Esophagus muscularis mucosa (tissue), 4 donors: ENCODE measurements at places on chromosomes 16 and 17.

DNA sequence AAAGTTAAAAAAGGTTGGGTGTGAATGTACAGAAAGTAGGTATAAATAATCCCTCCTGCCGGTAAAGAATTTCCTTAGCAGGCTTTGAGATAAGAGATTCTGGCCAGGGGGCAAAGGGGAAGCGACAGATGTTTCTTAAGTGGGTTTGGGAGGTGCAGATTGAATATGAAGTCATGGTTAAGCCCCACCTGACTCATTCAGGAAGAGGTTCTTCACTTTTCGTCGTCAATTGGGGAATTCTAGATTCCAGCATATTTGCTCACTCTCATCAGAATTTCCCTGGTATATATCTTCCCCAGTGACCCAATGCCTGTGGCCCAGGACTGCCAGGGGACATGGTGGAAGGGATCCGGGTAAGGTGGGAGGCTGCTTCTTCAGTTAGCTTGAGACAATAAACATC is 127.8 kb downstream of the CPPED1 start:
- no peak for DNase-seq

GRCh38 chr17:43183921-43184320 is 12.9 kb downstream of the NBR1 start:
- no peak for DNase-seq

DNA sequence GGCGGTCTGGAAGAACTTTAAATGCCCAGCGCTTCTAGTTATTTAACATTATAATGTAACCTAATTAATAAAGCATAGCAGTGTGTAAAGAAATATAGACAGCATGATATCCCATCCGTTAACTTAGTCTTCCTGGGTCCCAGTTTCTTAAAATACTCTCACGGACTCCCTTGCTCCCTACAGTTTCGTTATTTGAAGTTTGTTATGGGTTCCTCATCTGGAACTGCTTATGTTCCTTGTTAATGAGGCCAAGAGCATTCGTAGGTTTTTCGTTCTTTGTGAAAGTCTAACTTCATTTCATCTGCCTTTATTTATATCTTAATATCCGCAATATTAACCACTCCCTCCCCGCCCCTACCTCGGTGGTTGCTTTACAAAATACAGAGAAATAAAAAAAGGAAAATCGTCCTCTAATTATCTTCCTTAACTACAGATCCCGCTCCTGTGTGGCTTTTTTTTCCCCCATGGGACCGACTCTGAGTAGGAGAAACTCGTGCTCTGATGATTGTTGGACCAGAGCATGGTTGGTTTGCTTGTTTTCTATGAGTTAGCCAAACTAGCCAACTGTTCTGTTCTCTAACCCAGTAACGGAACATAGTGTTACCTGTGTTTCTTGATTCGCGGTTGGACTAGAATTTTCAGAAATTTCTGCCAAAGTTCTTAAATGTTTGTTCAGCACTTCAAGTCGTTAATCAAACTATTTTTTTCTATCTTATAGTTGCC is 863 bp downstream of the ADPRM start:
- no peak for DNase-seq

GRCh38 chr17:38547444-38547843 is 58.3 kb downstream of the SRCIN1 start:
- DNase-seq, result no peak

DNA sequence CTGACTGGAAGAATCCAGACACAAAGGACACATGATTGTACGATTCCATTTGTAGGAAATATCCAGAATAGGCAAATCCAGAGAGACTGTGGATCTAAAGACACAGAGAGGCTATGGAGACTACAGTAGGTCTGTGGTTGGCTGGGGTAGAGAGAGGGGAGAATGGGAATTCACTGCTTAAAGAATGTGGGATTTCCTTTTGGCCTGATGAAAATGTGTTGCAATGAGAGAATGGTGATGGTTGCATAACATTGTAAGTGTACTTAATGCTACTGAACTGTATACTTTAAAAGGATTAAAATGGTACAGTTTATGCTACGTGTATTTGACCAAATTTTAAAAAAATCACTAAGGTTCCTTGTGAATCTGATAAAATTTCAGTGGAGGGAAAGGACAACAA is 62.1 kb downstream of the GPRC5B start:
- no peak for DNase-seq

DNA sequence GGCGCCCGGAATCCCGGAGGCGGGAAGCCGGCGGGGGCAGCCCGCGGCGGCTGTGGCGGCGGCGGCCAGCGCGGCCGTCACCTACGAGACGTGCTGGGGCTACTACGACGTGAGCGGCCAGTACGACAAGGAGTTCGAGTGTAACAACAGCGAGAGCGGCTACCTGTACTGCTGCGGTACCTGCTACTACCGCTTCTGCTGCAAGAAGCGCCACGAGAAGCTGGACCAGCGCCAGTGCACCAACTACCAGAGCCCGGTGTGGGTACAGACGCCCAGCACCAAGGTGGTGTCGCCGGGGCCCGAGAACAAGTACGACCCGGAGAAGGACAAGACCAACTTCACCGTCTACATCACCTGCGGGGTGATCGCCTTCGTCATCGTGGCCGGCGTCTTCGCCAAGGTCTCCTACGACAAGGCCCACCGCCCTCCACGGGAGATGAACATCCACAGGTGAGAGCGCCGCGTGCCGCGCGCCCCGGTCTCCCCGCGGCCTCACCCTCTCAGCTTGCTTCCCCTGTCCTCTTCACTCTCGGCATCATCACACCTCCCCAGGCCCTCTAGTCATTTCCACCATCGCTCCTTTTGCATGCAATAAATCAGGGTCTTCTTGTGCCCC is 706 bp downstream of the SHISA6 start:
- DNase-seq, result no peak

DNA sequence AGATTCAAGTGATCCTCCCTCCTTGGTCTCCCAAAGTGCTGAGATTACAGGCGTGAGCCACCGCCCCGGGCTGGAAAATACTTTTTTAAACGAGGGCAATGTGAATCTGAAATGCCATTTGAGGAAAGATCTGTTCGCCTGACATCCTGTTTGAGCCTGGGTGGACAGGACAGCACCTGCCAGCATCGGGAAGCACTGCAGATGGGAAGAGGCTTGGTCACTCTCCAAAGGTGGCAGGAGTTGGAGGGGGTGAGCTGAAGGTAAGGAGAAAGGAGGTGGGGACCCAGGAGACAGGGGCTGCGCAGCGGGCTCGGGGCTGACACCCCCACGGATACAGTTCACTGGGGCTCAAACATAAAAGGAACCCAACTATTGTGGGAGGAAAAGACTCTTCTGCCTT is 3.9 kb upstream of the BIRC5 start:
- DNase-seq, result no peak

DNA sequence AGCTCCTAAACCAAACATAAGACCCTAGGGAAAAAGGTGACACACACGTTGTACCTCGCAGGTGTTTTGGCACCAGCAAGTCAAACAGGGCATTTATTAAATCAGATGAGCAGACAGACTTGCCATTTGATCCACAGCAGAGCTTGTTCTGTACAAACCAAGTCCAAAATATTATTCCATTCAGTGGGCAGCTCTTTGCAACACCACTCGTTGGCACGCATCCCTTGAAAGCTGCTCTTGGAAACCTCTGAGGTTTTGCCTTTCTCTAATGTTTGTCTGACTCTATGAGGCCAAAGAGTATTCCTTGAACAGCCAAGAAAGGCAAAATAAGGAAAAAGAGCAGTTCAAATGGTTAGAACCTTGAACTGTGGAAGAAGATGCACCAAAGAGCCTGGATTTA is 12.7 kb downstream of the TMEM100 start:
- DNase-seq, result no peak

DNA sequence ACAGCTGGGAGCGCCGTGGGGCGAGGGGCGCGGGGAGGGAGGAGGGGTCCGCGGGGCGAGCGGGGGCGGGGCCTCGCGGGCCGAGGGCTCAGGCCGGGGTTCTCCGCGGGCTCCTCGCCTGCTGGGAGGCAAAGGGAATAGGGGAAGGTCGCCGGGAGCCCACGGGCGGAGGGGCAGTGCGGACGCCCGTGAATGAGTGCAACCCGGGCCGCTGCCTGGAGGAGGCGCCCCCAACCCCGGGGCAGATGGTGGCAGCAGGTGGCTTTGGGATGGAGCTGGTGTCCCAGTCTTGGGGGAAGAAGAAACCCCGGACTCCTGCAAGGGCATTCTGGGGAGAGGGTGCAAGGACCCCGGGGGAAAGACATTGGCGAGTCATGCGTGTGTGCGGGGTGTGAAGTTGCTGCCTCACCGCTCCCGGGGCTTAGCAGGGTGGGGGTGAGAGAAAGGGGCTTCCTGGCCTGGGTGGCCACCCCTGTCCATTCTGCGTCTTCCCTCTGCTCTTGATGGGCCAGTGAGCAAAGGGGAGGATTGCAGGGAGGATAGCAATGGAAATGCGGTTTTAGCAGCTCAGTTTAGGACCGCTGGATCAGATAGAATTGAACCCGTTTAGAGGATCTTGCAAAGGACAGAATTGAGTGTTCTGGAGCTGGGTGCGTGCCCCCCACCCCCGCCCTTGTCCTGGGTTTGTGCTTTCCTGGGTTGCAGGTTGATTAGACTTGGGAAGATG is 526 bp downstream of the KIAA0513 start:
- no peak for DNase-seq

DNA sequence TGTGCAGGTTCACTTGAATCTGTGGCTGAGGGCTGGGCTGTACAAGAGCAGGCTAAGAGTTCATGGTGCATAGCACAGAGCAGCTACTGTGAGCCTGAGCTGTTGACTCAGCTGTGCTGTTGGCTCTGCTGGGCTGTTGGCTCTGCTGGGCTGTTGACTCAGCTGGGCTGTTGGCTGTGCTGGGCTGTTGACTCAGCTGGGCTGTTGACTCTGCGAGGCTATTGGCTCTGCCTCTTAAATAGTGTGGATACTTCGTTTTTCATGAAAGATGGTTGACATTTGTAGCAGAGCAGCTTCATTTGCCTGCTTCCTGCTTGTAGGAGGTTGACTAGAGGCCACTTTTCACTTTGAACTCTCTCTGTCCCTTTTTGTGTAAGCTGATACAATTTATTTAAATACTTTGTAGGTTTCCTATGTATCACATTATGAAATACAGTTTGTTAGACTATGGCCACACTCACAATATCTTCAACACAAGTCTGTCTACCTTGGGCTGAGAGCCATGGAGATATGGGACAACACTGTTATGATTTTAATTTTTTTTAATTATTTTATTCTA is 40.3 kb upstream of the CCNF start:
- DNase-seq, result no peak

DNA sequence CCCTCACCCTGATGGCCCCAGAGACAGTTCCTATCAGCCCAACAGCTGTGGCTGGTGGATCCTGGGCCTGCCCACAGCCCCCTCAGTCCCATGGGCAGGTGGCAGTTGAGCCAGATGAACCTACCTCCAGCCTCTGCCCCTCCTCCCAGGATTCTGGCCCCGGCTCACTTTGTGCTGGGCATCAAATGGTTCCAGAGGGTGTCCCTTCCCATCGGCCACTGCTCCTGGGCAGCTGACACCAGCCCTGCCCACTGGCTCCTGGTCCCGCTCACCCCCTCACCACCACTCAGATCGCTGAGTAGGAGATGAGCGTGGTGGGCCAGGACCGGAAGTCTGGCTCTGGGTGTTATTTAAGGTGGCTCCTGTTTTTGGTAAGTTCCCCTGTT is 2.0 kb downstream of the TTYH2 start:
- no peak for DNase-seq

- no peak for DNase-seq
Observed at GRCh38 chr17:59702304-59702703, 4.9 kb downstream of the PTRH2 start.

- no peak for DNase-seq
Observed at GRCh38 chr16:9327253-9327652, 235.8 kb downstream of the HAPSTR1 start.

DNA sequence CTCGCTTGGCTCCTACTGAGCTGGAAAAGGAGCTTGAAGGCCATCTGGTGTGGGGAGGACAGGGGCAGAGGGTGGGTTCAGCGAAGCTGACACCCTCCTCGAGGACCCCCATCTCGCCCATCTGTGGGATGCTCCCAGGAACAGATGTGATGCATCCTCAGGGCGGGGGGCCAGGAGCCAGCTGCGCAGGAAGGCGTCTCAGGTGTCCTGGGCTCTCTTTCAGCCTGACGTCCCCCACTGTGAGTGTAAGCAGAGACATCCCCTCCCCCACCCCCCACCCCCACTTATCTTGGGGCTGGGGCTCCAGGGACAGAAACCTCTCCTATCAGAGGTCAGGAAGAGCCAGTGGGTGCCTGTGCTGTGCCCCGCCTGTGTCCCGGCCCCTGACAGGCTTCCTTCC is 16.2 kb downstream of the KIF19 start:
- no peak for DNase-seq

- DNase-seq, result no peak
Observed at GRCh38 chr17:21539146-21539545, 153.2 kb upstream of the KCNJ18 start.

- DNase-seq, result no peak
Observed at GRCh38 chr17:72618001-72618509, 474.4 kb downstream of the SLC39A11 start.

DNA sequence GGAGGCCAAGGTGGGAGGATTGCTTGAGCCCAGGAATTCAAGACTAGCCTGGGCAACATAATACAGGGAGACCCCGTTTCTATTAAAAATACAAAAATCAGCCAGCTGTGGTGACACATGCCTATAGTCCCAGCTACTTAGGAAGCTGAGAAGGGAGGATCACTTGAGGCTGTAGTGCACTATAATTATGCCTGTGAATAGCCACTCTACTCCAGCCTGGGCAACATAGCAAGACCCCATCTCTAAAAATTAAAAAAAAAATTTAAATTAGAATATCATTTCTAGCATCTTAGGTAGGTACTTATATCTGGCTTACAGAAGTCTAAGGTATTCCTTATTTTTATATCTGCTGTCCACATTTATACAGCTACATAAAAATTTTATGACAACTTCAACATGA is 7.5 kb upstream of the SMG8 start:
- DNase-seq, result no peak

GRCh38 chr17:27808628-27809027 is 8.3 kb upstream of the NOS2 start:
- no peak for DNase-seq

DNA sequence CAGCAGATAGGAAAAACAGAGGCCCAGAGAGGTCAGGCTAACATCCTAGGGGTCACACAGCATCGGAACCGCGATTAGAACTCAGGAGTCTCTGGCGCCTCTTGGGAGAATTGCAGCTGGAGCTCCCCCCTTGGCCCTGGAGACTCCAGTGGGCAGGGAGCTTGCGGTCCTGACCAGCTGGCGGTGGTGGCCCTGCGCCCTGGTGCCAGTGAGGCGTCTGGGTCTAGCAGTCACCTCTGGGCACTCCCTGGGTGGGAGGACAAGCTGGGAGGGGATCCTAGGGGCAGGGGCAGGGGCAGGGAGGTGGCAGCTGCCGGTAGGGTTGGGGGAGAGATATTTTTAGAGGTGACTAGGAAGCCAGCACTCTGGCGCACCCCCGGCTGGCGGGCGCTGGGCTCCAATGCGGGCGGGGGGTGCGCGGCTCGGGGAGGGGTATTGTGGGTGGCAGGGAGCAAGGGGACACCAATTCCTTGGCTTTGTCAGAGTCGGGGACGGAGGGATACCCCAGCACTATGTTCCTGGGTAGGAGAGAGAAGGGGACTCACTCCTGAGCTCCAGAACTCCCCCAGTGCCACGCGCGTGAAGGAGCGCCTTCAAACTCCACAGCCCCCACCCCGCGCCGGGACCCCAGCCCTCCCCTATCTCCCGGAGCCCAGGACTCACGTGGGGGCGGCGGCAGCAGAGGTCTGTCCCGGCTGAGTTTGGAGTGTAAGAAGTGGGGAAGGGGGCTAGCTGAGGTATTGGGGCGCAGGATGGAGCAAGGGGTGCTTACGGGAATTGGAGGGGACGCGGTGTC is 584 bp downstream of the PHOSPHO1 start:
- DNase-seq, result no peak

- DNase-seq, result no peak
Observed at GRCh38 chr17:3574231-3574630, 16.6 kb upstream of the TRPV3 start.
